ENCODE measurements at places on chromosomes 16 and 17. TPM values are rescaled to one million over a fixed set of nuclear protein-coding genes. Genes with fewer than 3 reads are reported as not detected.

- no peak for DNase-seq
These were observed 21.4 kb upstream of the SLC6A4 start for GRCh38 chr17:30256756-30257506.

DNA sequence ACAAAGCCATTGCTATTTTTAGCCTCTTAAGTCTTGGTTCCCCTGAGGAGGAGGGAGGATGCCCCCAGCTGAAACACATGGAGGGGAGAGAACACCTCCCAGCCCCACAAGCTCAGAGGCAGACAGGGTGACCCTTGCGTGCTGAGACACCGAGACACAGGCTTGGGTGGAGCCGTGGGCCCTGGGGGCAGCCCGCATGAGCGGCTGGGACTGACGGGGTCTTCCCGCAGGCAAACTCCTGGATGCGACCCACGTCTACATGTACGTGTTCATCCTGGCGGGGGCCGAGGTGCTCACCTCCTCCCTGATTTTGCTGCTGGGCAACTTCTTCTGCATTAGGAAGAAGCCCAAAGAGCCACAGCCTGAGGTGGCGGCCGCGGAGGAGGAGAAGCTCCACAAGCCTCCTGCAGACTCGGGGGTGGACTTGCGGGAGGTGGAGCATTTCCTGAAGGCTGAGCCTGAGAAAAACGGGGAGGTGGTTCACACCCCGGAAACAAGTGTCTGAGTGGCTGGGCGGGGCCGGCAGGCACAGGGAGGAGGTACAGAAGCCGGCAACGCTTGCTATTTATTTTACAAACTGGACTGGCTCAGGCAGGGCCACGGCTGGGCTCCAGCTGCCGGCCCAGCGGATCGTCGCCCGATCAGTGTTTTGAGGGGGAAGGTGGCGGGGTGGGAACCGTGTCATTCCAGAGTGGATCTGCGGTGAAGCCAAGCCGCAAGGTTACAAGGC is 9.8 kb downstream of the SLC16A3 start:
- no peak for DNase-seq

SLC43A2 gene
- 15.5 TPM for total RNA-seq

GRCh38 chr16:74909665-74910064 is 75.3 kb downstream of the WDR59 start:
- DNase-seq, result no peak

DNA sequence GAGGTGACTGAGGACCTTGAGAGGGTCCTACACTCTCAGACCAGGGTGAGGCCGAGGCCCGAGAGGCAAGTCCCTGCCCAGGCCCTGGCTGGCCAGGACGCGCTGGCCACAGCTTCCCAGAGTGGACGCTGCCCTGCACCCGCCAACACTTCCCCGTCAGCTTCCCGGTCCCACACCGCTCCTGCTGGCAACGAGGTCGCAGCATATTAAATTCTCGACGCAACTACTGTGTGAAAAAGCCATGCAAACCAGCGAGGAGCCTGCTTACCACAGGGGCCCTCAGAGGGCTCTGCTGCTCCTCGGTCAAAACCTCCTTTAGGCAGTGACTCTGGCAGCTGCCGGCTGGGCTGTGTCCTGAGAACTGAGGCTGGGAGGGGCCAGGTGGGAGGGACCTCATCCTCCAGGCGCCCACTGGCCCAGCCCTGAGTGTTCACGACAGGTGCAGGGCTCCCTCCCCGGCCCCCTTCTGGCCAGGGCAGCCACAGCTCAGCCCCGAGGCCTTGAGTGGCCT is 2.1 kb upstream of the TEX19 start:
- no peak for DNase-seq

GRCh38 chr17:39095309-39095686 is 56.1 kb downstream of the PLXDC1 start:
- no peak for DNase-seq

DYNLRB2 gene
- total RNA-seq, result not detected

TBC1D3I gene
- total RNA-seq, result 0.96 TPM

DNA sequence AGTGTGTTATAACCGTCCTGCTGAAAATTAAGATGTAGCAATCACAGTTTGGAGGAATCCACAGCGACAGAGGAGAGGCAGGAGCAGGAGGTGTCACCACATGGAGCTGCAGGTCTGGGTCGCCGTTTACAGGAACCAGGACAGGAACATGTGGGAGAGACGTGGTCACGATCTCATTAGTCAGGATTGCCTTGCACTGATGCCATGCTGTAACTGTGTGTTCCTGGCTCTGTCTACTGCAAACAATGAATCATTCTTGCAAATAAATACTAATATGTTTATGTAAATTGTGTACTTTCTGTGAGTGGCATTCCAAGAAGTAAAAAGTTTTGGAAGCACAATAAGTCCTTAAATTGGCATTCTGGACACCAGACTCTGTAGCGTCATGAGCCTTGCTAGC is 271.8 kb downstream of the CPPED1 start:
- DNase-seq, result no peak

- DNase-seq, result peak; percentile 34
These were observed 19.9 kb upstream of the GPATCH8 start for GRCh38 chr17:44522883-44523671.

DNA sequence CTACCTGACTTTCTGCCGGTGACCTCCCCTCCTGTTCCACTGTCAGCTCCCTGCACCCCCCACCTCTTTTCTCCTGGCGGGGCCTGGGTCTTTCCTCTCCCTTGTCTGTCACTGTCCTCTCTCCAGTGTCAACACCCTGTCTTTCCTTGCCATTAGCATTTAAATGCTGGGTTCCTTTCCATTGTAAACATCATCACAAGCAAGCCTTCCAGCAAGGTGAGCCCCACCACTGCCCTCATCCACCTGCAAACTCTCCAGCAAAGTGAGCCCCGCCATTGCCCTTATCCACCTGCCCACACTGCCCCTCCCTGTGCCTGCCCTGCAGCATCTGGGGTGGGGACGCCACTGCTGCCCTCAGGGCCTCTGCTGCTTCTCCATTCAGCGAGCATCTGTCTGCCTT is 195.0 kb downstream of the ENGASE start:
- DNase-seq, result no peak

GRCh38 chr16:61957075-61957855 is 79.0 kb downstream of the CDH8 start:
- DNase-seq, result no peak

- no peak for DNase-seq
These were observed 47.3 kb downstream of the PRKCA start for GRCh38 chr17:66349521-66350254.

- DNase-seq, result no peak
These were observed 140.9 kb downstream of the KCNJ2 start for GRCh38 chr17:70310221-70310672.

DNA sequence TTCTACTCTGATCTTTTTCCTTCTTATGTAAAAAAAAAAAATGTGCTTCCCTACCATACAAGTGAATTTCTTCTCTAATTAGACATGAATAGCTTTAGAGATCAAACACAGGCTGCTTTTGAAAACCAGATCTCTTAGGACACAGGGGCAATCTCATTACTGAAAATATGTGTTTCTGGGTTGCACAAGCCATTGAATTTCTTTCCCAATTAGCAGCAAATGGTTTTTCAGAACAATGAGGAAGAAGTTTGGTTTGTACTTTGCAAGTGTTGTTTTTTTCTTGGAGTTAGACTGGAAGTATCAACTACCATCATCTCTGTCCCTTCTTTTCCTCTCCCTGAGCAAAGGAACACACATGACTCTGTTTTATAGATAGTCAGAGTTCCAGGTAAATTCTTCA is 5.6 kb upstream of the ANKS4B start:
- no peak for DNase-seq

- DNase-seq, result no peak
These were observed 8.6 kb downstream of the GNA13 start for GRCh38 chr17:65047941-65048340.

All from neural crest cell (in vitro differentiated cells).